ENCODE measurements at places on chromosomes 1 and 21.

GRCh38 chr1:44467566-44467965, 62.5 kb downstream of the RNF220 start:
- no peak for ATAC-seq

GRCh38 chr1:158819461-158820443, 11.4 kb upstream of the MNDA start:
- no peak for ATAC-seq

DNA sequence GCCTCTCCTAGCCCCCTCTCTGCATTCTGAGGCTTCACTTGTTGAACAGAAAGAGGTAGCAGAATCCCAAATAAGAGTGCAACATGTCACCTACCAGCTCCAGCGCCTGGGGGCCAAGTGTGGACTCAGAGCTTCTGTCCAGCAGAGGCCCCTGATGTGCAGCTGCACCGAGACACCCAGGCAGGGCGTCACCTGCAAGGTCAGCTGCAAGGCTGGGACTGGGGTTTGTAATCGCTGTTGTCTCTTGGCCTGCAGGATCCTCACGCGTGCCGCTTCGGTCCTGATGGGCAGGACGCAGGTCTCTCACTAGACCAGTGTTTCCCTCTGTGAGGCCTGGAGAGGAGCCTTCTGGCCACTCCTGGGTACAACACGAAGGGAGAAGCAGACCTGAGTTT, 4.3 kb upstream of the SLX9 start:
- no peak for ATAC-seq

- ATAC-seq, result no peak
These were observed 37.0 kb upstream of the ATP6V1G3 start for GRCh38 chr1:198577444-198577843.

GRCh38 chr1:209229494-209230061, 353.9 kb upstream of the CAMK1G start:
- no peak for ATAC-seq

- ATAC-seq, result no peak
These were observed 275.2 kb upstream of the NEGR1 start for GRCh38 chr1:72557446-72558049.

DNA sequence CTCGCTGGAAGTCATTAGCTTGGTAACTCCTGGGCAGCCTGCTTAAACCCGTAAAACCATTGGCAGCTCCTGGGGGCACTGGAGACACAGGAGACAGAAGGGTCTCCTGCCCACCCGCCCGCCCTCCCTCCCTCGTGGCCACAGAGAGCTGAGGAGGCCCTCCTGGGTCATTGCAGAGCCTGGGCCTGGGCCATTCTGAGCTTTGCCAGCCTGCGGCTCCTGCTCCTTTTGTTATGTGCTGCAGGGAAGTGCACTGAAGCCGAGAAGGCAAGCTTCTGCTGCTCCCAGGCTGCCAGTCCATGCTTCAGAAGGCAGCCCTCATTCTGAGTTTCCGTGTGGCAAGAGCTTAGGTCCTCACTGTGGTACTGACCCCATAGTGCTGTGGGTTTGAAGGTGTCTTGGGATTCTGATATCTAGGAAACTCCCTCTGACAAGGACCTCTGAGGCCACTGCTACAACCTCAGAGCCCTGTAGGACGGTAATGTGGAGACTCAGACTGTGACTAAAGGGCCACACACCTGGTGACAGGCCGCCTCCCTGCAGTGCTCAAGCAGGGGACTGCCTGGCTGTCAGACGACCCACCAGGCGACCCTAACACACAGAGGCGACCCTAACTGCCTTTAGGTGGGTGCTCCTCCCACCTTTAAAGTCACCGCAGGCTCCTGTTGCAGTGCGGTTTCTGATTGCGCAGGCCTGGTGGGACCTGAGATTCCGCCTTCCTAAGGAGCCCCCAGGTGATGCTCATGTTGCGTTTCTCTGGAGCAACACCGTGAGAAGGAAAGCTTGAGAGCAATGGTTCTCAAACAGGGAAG, 118.7 kb downstream of the IER5 start:
- no peak for ATAC-seq

- ATAC-seq, result peak; percentile 60
These were observed 1.8 kb downstream of the ARPC5 start for GRCh38 chr1:183633676-183634343.

DNA sequence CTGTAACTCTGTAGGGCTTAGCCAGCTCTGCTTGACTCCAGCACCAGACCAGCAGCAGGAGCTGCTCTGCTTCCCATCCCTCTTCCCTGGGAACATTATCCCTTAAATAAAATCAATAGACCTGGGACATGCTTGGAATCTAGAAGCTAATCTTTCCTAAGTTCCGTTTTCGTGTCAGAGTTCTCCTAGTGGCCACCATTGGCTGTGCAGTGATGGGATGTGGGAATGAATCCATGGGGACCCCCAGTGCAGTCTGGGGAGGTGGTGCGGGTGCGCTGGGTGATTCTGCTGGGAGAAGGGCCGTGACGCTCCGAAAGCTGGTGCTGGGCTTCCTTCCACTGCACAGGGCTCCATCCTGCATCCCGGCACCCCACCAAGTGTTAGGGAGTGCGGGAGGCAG, 202.7 kb downstream of the CAMTA1 start:
- ATAC-seq, result no peak

- no peak for ATAC-seq
These were observed 121.1 kb downstream of the KIAA0319L start for GRCh38 chr1:35436078-35436477.

- ATAC-seq, result no peak
These were observed 346.8 kb downstream of the KIF26B start for GRCh38 chr1:245501633-245502032.

GRCh38 chr1:171845998-171846397, 4.7 kb downstream of the DNM3 start:
- no peak for ATAC-seq

DNA sequence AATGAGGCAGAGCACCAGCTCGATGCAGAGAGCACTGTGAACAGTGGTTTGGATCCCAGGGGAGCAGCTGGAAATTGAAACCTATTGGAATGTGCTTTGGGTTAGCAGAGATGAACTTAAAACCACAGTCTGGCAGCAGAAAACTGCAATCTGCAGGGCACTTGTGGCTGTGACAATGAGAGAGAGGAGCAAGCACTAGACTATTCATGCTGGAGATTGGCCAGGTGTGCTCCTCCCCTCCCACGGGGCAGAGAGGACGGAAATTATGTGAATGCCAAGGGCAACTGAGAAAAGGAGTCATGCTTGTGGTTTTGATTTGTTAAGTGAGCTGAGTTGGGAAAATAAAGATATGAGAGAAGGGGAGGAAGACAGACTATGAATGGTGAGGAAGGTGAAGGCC, 38.1 kb downstream of the HSD3B2 start:
- no peak for ATAC-seq

- ATAC-seq, result no peak
These were observed 136.2 kb downstream of the PSMG1 start for GRCh38 chr21:39047046-39047445.

DNA sequence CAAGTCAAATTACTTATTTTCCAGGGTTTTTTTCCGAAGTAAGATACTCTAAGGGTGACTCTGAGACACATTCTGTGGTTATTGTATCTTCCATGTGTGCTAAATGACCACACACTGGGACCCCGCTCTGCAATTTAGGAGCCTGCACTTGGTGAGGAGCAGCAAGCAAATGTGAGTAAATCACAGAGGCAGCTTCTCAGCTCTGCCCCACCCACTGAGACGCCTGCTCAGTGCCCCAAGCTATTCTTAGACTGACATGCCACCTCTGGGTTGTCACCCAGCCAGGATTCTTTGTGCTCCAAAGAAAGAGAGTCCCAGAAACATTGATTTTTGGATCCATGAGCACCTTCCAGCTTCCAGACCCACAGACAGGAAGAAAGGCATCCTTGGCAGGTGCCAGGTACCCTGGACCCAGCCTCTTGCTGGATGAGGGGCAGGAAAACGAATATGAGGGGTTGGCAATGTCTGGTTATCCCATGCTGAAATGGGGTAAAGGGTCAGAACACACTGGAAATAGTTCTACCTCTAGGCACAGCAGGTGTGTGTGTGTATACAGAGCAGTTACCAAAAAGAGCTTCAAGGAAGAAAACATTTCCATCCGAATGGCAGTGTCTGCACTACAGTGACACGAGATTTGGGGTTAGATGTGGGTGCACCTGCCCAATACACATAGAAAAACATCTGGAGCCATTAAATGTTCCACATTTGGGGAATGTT, 41.2 kb downstream of the TNR start:
- ATAC-seq, result no peak

DNA sequence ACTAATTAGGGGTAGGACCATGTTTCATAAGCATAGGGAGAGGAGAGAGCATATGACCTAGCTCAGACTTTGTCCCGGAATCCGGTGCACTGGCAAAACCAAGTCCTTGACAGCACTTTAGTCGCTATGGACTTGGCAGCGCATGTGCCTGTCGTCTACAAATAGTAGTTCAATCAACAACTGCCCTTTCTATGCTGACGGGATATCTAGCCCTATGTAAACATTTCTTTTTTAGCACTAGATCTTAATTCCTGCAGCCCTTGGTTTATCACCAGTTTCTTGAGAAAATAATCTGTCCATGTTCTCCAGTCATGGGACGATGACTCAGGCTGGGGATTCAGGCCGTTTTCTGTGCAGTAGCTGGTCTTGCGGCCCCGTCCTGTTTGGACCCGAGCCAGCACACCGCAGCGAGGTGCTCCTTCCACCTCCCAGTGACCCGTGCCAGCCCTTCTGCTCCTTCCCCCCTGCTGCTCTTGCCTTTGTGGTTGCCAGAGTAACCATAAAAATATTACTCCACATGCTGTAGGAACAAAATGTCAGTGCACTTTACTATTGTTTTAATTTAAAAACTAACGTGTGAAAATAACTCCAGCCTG, 8.6 kb upstream of the MT1HL1 start:
- no peak for ATAC-seq

DNA sequence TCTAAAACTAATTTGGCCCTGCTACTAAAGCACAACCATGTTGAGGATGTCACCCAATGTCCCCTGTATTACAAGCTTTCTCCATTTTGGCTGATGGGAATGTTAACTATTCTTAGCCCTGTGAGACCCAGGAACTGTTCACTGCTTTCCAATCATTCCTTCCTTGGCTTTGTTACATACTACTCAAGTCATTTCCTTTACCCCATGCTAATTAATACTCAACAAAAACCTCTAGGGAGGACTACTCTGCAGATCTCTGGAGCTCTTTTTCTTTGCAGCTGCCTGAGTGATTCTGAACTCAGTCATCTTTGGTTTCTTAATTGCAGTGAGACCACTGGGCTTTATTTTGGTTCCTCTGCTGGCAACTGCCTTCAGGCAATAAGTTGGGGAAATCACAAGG, 23.3 kb upstream of the RPE65 start:
- no peak for ATAC-seq

GRCh38 chr1:76203127-76203526, 128.6 kb downstream of the ST6GALNAC3 start:
- ATAC-seq, result no peak

DNA sequence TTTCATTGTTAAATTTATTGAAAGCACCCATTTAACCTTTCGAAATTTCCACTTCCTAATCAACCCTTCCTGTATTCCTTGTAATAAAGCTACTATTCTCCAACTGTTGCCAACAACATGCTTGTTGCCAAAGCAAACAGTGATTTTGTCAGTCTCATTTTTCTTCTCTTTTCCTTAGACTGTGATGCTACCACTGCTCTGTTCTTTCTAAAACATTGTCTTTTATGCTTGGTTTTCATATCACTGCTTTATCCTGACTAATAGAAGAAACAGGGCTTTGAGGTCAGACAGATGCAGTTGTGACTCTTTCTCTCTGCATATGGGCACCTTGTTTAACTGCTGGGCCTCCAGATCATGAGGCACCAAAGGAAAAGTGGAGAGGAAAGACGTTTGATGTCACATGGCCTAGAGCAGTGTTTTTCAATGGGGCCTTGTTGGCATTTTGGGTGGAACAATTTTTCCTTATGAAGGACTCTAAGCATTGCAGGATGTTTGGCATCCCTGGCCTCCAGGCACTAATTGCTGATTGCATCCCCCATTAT, 56.1 kb downstream of the HMCN1 start:
- no peak for ATAC-seq

DNA sequence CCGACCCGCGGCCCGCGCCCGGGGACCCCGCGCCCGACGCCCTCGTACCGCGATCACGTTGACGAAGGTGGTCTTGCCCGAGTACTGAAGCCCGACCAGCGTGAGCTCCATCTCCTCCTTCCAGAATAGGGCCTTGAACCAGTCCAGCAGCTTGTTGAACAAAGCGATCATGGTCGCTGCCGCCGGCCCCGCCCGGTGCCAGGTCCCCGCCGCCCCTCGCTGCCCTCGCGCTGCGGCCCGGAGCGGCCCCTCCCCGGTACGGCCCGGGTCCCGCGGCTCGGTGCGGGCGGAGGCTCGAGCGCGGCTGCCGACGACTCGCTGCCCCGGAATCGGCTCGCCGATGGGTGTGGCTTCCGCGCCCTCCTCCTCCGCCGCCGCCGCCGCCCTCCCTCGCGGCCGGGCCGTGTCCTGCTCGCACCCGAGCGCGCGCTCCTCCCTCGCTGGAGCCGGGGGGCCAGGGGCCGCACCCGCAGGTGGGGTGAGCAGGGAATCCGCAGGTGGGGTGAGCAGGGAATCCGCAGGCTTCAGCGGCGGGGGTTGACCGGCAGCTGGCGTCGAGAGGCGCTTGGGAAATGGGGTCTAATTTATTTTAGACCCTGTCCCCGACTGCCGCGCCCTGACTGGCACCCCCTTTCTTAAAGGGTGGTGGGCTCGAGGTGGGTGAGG, at the start of gene ARL8A:
Gene ARL8A, minus strand, starts transcription at position 336 of the 666 bp plus-strand sequence. Its CDS starts 165 bp downstream, at position 171.
- ATAC-seq, result peak; percentile 84

DNA sequence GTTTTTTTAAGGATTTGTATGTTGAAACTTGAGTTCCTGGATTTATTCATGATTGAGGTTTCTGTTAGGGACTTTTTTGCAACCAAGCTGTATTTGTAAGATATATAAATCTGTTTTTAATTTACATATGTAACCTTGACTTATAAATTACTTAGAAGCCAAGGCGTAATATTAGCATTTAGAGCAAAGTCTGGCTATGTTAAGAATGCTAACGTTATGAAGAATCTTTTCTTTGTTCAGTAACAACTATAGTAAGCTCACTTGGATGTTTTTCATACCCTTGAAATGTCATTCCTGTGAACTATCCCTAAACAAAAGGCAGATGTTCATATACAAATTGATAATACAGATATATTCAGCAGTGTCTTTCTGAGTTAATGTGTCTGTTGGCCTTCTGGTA, 155.3 kb downstream of the MAGI3 start:
- no peak for ATAC-seq

GRCh38 chr1:87603626-87604025, 274.9 kb downstream of the LMO4 start:
- no peak for ATAC-seq

DNA sequence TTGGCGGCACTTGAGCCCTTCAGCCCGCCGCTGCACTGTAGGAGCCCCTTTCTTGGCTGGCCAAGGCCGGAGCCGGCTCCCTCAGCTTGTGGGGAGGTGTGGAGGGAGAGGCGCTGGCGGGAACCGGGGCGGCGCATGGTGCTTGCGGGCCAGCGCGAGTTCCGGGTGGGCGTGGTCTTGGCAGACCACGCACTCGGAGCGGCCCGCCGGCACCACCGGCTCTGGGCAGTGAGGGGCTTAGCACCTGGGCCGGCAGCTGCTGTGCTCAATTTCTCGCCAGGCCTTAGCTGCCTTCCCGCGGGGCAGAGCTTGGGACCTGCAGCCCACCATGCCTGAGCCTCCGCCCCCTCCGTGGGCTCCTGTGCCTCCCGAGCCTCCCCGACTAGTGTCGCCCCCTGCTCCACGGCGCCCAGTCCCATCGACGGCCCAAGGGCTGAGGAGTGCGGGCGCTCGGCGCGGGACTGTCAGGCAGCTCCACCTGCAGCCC, 673.7 kb upstream of the BRINP3 start:
- ATAC-seq, result no peak
